Upper lobe of left lung (tissue), 6 donors: ENCODE measurements at places on chromosomes 13 and 19. TPM values are rescaled to one million over a fixed set of nuclear protein-coding genes. Genes with fewer than 3 reads are reported as not detected.
A peak's percentile ranks its signal among the peaks of the same experiment; 100 is the strongest.

DNA sequence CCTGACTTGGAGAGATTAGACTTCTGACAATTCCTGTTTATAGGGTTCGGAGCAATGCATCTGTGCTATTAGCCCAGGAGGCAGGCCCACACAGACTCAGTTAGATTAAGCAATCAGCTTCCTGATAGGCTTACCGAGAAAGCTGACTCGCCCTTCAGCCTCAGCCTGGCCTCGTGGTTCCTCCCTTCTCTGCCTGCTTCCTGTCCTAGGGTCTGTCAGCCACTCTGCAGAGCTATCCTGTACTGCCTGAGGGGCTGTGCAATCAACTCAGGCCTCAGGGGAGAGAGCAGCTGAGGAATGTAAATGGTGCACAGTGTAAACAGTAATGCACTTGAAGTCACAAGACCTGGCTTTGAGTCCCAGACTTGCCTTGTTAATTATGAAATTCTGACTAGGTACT, 30.7 kb downstream of the HTR2A start:
- peak; percentile 90 for DNase-seq

The LGI4 gene
- total RNA-seq: 3.3 TPM

The NOP53 gene
- total RNA-seq: 359 TPM

GRCh38 chr13:35478271-35479037, 2.0 kb upstream of the MAB21L1 start:
- peak; percentile 71 for DNase-seq

The SMIM44 gene
- total RNA-seq: not detected

GRCh38 chr13:113401452-113402415, 37.8 kb upstream of the GRTP1 start:
- no peak for DNase-seq

The TUBA3C gene
- not detected for total RNA-seq
